NCI-H345 (cell line): ENCODE measurements at places on chromosomes 16 and 17.

- no peak for DNase-seq
These were observed 26.5 kb upstream of the LASP1NB start for GRCh38 chr17:38898812-38899348.

- DNase-seq: no peak
These were observed 608.0 kb upstream of the CDH8 start for GRCh38 chr16:62644030-62644812.

DNA sequence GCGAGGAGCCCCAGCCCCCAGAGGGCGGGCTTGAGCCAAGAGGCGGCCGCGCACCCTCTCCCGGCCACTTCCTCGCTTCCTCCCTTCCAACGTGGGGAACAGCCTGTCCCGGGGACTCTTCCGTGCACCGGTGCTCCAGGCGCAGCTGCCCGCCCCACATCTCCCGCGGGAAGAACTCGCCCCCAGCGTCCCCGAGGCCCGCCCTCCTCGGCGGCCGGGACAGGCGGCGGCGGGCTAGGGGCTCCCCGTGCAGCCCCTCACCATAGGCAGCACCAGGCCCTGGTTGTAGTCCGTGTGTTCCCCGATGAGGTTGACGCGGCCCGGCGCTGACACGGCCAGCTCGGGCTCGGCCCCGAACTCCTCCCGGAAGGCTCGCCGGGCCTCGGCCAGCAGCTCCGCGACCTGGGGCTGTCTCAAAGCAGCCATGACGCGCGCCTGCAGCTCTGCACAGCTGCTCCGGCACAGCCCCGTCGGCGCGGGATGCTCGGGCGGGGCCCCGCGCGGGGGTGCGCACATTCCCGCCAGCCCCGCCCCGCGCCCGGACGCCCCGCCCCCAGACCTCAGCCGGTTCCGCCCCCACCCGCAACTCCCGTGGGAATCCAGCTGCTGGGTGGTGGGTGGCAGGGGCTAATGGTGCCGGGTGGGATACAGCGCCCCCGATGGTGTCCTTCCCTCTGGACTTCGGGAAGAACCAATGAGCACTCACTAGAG lies at the start of gene GALK1:
TSS of gene GALK1 (minus strand) at position 482 of the 711 bp plus-strand sequence. CDS start at position 426, 56 bp downstream.
- DNase-seq: peak; percentile 80

GRCh38 chr17:57916925-57917858 lies 38.0 kb downstream of the CUEDC1 start:
- peak; percentile 75 for DNase-seq

GRCh38 chr17:29576214-29577000 lies 7.9 kb downstream of the TP53I13 start:
- DNase-seq: no peak

- DNase-seq: no peak
These were observed 54.8 kb upstream of the MAP3K14 start for GRCh38 chr17:45371414-45372324.

- DNase-seq: peak; percentile 85
These were observed at the start of gene VAT1 for GRCh38 chr17:43021741-43022512. Gene VAT1 (minus strand): TSS chr17:43022385. CDS start chr17:43022322, 63 bp downstream.
